IMR-90 (cell line): ENCODE measurements at places on chromosomes 5 and 9.

DNA sequence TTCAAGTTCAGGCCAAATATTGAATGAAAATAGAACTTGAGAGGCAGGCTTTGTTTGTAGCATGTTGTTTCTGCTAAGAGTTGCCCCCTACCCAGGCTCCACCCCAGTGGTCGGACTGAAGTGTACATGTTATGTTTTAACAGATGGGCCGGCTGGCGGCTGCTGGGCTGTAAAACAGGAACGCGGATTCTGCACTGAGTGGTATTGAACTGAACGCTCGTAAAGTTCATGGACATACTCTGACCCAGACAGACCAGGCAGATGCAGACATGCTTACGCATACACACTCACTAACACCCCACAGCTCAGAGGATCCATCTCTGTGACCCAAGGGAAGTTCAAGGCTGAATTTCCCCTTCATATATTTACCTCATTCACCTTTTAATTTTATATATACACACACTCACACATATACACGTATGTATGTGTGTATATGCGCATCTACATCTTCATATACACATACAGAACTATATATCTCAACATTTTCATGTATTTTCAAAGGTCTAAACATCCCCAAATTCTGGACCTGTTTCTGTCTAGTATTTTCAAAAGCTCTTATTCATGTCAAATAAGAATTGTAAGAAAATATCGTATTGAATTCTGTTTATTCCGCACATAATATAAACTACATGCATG is 1.4 kb downstream of the MARCHF3 start:
- DNase-seq = peak; percentile 36

DNA sequence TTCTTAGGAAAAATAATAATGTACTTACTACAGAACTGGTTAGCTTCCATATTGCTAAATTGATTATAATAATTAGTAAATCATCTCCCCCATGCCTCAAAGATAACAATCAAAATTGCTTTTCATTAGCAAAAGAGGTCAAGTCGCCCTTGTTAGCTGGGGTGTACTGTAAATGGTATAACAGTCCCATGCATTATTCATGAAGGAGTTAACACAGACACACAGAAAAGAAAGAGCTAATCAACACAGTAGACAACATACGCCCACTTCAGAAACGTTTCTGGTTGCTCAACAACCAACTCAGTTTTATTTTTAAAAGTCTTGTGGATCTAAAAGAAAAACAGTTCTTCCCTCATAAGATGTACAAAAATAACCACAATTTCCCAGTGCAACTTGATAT is 100.2 kb downstream of the MPDZ start:
- DNase-seq = no peak

DNA sequence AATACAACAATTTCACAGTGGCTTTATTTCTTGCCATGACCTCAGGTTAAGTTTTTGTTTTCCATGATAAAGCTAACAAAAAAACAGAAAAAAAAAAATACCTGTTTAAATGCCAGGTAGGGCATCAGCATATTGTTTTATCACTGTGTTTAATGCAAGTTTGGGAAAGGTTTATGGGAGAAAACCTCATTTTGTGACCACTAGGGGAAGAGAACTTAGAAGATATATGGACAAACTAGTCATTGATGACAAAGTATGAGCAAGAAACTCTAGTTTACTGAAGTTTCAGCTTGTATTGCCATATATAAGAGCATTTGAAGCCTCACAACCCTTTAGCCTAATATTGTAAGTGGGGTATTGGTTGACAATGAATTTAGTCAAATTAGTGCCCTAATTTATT is 1431.4 kb upstream of the CDH18 start:
- no peak for DNase-seq

GRCh38 chr9:114278881-114279570 is 43.9 kb upstream of the ORM1 start:
- peak; percentile 51 for DNase-seq

DNA sequence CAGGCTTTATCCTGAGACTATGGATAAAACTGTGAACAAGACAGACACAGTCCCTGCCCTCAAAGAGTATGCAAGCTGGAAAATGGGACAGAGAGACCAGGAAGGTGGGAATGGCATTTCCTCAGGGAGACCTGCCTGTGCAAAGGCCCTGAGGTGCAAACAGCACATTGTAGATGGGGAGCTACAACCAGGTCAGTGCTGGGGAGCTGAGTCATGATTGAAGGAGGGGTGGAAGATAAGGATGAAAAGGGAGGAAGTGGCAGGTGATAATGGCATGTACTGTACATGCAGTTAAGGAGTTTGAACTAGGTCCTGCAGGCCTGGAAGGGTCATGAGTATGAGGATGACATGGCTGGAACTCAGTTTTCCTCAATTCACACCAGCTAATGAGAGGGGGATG is 75.5 kb upstream of the BOD1 start:
- no peak for DNase-seq

GRCh38 chr5:52983731-52984636 is 5.2 kb upstream of the ITGA2 start:
- peak; percentile 51 for DNase-seq

GRCh38 chr9:78133751-78134150 is 102.1 kb upstream of the CEP78 start:
- no peak for DNase-seq

GRCh38 chr9:105700668-105701067 is 6.3 kb downstream of the TMEM38B start:
- no peak for DNase-seq
